Left ventricle myocardium inferior (tissue), 1 donor: ENCODE measurements at places on chromosomes 3 and 15.

DNA sequence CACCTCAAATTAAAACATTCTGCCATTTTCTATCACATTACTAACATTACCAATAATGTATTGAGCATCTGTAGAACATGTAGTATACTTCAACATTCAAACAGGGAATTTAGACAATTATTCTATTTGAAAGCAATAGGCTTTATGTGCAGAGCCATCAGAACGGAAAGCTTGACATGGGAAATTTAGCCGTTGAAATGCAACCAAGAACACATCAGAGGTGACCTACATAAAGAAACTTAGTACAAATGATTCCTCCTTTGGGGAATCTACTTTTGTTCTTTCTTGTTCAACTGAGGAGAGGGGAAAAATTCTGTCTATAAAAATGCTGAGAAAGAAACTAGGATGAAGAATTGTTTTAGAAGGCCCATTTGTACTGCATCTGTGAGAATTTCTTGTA lies 38.6 kb upstream of the RBMS3 start:
- no peak overlapping the region for H3K27ac ChIP-seq
- H3K4me3 ChIP-seq = no peak overlapping the region
- no peaks in the 10 kb centered on the region for H3K36me3 ChIP-seq
- no peaks in the 10 kb centered on the region for H3K27me3 ChIP-seq

DNA sequence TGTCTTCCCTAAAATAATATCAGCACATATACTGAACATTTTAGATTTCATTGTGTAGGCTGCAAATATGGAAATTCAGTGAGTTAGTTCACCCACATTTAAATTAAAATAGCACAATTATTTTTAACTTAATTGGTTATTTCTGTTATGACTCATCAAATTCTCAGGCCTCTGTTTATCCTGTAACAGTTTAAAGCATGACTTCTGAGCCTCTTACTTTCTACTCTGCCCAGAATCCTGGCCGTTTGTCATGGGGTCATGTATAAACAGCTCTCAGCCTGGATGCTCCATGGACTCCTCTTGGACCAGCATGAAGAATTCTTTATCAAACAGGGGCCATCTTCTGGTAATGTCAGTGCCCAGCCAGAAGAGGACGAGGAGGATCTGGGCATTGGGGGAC lies 12.2 kb downstream of the TUBGCP4 start:
- peaks cover 86% of the 10 kb centered on the region for H3K36me3 ChIP-seq
- H3K27me3 ChIP-seq = no peaks in the 10 kb centered on the region
- H3K4me3 ChIP-seq = no peak overlapping the region
- H3K27ac ChIP-seq = no peak overlapping the region
- H3K4me1 ChIP-seq = no peaks in the 10 kb centered on the region
- DNase-seq = no peak

- H3K27me3 ChIP-seq = no peaks in the 10 kb centered on the region
- DNase-seq = no peak
- no peaks in the 10 kb centered on the region for H3K36me3 ChIP-seq
- no peak overlapping the region for H3K4me3 ChIP-seq
- H3K27ac ChIP-seq = no peak overlapping the region
- H3K4me1 ChIP-seq = no peaks in the 10 kb centered on the region
Observed at GRCh38 chr15:37891766-37892368, 42.6 kb upstream of the TMCO5A start.

GRCh38 chr3:171026597-171027293 lies at the start of gene SLC2A2:
SLC2A2 (minus strand) TSS chr3:171026720; CDS start chr3:171026670, 50 bp downstream.
- H3K27me3 ChIP-seq = peaks cover 4% of the 10 kb centered on the region
- H3K4me3 ChIP-seq = no peak within 1 kb of the TSS
- no peak for DNase-seq
